HS-5 (cell line): ENCODE measurements at places on chromosomes 3 and 15.
A peak's percentile ranks its signal among the peaks of the same experiment; 100 is the strongest.

- DNase-seq, result no peak
Observed at GRCh38 chr3:71582036-71582611, 1.4 kb downstream of the FOXP1 start.

- no peak for DNase-seq
Observed at GRCh38 chr3:39801216-39801615, 8.2 kb upstream of the MYRIP start.

- no peak for DNase-seq
Observed at GRCh38 chr3:183331498-183331897, 78.4 kb downstream of the B3GNT5 start.

- no peak for DNase-seq
Observed at GRCh38 chr15:63277038-63277892, at the start of gene APH1B. Gene APH1B, plus strand, starts transcription at chr15:63277605. Its CDS starts 19 bp downstream, at chr15:63277624.

GRCh38 chr3:57729334-57730045 lies 26.6 kb upstream of the SLMAP start:
- no peak for DNase-seq

DNA sequence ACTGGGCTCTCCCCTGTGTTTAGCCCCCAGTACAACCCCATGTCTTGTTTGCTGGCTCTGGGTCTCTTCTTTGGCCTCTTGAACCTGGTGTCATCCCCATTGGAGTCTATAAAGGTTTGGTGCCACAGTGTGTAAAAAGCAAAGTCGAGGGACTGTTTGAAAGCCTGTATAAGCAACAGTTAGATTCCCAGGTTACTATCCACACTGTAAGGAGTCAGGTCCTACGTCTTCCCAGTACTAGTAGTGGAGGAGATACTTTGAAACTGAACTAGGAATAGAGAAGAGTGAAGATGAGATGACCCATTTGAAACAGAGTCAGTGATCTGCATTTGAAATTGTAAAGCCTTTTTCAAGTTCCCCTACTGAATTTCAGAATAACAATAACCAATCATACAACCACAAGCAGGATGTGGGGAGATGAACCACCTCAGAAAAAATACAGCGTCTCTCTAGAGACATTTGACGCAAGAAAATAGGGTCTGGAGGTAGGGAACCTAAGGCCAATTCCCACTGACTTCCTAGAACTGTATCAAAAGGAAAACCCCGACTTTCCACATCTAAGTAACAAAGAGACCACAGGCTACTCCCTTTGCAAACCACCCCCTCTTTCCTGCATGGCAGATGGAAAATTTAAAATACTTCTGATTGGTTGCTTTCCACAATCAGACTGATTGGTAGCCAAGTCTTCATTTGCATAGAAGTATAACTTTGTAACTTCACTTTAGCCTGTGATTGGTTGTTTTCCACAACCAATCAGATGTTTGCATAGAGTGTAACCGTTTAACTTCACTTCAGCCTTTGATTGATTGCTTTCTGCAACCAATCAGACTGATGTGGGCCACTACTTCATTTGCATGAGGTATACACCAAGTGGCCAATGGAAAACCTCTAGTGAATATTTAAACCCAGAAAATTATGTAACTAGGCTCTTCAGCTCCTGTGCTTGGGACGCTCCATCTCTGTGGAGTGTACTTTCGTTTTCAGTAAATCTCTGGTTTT lies 49.9 kb upstream of the NEDD4 start:
- no peak for DNase-seq

- no peak for DNase-seq
Observed at GRCh38 chr15:92095693-92096092, 242.2 kb downstream of the SLCO3A1 start.

GRCh38 chr3:132961991-132962390 lies 76.2 kb upstream of the TMEM108 start:
- no peak for DNase-seq

DNA sequence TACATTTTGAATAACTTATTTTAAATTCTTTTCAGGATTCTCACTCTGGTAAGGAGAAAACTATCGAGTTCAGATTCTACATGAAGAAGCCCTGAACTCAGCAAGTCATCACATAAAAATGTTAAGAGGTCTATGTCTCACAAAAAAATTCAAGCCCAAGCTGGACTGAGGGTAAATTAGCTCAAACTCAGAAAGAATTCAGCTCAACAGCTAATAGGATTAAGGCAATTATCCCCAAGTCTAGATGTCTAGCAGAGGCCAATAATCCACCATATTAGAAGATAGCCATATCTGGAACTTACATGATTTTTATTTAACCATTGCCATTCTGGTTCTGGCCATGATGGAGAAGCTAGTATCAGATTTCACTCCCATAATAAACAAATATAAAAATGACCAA lies 909.7 kb downstream of the PLOD2 start:
- DNase-seq, result no peak

- DNase-seq, result no peak
Observed at GRCh38 chr3:138646008-138646407, 37.4 kb downstream of the FAIM start.

GRCh38 chr15:82043796-82044372 lies 1.9 kb downstream of the MEX3B start:
- no peak for DNase-seq

DNA sequence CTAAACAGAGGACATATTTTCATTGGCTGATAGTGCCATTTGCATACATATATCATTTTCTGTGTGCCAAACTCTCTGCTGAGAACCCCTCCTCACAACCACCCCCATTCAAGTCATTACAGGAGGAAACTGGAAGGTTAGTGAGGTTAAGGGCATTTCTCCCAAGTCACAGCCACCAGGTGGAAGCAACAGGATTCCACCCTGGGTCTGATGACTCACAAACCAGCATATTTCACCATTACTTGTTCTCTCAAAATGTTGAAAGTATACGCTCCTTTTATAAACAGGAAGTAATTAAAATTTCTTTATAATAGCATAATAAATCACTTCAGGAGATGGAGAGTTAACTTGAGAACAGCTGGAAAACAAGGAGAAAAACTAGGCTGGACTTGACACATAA lies 398.6 kb upstream of the WNT5A start:
- peak; percentile 45 for DNase-seq

DNA sequence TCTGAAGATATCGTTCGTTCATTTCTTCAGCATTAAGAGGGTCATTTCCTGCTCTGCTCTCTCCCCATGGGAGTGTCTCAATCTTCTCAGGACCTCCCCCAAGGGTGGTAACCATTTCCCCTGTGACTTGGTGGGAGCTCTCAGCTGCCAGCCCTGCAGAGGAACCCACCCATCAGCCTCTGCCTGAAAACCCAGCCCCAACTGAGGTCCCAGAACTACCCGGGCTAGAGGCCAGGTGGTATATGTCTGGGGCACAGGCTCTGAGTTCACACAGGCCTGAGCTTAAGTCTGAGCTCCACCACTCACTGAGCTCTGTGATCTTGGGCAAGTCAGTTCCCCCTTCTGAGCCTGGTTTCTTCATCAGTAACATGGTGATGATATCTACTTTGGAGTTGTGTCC lies 10.0 kb upstream of the ATP2B2 start:
- no peak for DNase-seq

- DNase-seq, result no peak
Observed at GRCh38 chr3:69087030-69087791, 2.5 kb downstream of the ARL6IP5 start.

DNA sequence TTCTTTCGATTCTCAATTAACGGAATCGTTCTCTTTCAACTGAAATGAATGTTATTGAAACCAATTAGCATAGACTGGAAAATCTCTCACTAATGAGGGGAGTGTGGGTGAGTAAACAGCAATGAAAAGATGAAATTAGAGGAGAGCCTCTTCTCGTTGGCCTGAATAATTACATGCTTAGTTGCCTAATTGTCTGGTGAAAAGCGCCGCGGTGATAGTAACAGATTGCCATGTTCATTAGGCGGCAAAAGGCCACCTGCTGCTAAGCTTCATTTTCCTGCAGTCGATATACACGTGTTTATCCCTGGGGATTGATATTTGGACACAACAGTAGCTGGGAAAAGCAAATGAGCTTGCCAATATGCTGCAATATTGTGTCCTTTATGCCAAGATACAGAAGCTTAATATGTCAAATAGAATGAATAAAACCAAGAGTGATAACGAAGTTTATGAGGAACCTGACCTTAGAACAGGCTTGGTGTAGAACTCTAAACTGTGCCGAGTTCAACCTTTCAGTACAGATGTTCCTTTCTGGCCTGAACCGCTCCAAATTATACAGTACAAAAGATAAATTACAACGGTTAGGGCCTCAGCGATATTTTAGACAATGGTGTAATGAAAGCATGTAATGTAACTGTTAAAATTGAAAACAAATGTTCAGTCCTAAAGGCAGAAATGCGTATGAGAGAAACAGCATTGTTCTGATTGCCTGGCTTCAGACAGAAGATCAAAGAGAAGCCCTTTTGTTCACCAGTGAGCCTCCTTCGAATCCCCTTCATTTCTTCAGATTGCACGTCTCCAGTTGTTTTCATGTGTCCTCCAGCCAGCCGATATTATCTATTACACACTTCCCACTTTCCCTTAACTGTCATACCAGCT lies 185.2 kb downstream of the SHOX2 start:
- no peak for DNase-seq

DNA sequence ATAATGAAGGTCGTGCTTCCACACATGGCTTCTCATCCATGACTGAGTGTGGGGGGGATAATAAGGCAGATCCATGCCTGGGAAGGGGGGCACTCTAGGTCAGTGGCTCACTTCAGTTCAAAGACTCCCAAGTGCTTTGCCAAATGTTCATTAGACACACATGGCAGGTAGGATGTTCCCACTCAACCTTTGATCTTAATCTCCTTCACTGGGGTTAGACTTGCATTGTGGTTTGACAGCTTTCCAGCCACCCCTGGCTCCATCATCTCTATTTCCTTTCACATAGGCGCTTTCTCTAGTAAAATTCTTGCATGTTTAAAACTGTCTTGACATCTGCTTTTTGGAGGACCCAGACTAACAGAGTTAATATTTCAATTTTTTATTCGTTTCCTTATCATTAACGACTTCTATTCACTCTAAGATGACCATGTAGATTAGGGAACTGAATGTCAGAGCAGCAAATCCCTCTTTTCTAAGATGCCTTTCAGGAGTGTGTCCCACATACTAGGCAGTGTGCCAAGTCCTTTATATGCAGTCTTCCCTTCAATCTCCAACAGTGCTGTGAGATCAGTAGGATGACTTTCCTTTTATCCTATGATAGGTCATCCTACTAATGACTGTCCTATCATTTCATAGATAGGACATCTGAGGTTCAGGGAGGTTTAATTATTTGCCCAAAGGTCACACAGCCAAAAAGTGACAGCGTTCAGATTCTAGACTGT lies 57.9 kb downstream of the BTD start:
- DNase-seq, result no peak

DNA sequence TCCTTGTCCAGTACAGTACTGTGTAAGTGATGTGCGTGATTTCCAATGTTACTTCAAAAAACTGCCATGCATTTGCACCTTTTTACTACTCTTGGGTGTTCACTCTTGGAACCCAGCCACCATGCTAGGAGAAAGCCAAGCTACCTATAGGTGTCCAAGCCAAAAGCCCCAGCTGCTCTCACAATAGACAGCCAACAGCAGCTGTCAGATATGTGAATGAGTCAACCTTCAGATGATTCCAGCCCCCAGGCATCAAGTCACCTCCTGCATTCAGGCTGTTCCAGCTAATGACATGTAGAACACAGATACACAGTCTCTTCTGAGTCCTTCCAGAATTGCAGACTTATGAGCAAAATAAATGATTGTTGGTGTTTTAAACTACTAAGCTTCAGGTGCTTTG lies 417.7 kb upstream of the TGFBR2 start:
- no peak for DNase-seq

DNA sequence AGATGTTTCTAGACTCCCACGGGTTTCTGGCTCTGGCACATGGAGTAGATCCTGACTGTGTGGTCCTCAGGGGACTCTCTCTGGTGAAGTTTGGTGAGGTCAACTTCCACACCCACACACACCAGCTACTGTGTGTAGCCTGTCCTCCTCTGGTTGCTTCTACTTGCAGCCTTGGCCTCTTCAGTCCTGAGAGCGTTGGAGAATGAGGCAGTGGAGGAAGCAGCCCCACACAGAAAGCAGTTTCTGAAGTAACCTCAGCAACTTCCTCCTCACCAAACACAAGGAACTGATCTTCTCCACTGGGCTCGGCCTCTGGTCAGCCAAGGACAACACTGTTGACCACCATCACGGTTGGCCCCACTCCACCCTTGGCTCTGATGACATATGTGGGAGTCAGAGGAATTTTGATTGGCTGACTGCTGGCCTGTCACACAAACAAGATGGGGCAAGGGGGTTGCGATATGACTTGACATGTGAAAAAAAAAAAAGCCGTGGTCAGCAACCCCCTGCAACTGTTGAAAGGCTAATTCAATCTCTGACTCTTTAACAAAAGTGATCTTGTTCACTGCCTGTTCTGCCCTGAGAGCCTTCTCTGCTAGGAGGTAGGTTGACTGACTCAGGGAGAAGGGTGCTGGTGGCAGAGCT lies 19.6 kb downstream of the CD86 start:
- DNase-seq, result no peak
